ENCODE measurements at places on chromosomes 4 and X. TPM values are rescaled to one million over a fixed set of nuclear protein-coding genes. Genes with fewer than 3 reads are reported as not detected.

DNA sequence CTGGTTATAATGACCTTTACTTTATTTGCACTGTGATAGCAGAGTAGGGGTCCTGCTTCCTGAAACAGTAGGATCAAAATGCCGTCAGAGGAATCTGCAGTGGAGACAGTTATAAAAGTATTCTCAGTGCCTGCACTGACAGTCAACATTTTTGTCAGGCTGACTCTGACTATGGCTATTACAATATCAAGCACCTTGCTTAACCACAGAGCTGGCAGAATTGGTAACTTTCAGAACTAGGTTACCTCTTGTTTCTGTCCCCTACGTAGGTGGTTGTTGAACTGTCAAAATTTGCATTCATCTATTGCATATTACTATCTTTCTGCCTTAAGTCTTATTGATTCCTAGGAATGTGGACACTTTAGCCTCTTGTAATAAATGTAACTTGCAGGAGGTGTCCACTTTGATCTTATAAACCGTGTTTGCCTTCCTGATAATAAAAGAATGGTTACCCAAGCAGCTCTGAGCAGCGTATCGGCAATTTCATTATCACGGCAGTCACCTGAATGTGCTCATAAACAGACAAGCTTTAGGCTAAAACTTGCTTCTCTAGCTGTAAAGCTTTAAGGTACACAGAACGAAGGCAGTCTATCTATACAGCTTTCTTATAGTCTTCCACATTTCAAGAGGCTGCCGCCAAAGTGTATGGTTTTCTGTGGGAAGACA is 353.0 kb upstream of the GALNT7 start:
- no peak for DNase-seq

Gene CTAG2
- not detected for total RNA-seq

DNA sequence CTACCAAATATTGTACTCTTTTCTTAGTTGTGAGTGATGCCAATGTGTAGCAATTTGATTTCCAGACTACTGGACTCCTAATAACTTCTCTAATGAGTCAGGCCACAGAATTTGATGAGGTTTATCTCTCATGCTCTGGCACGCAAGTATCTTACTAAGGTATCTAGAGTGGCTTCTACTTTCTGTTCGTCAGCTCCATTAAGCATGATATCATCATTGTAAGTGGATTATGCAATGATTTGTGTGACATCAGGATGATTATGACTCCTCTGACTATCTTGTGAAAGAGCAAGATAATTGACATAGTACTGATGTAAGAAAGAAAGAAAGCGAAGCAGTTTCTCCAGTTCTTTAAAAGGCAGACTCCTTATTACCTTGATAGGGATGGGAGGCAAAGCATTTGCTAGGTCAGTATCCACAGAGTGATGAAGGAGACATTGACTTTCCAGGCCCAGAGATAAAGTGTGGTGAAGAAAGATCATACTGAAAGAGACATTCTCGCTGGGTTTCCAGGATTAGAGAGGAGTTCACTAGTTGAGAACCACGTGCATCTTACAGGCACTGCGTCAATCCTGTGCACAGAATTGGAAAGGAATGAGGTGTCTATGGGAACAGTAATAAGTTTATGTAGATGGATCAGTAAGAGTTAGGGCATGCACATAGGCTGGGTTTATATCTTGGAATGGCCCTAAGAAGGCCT is 161.9 kb upstream of the STK26 start:
- DNase-seq, result no peak

- DNase-seq, result no peak
These were observed 96.2 kb downstream of the SOWAHB start for GRCh38 chr4:76801621-76802235.

DNA sequence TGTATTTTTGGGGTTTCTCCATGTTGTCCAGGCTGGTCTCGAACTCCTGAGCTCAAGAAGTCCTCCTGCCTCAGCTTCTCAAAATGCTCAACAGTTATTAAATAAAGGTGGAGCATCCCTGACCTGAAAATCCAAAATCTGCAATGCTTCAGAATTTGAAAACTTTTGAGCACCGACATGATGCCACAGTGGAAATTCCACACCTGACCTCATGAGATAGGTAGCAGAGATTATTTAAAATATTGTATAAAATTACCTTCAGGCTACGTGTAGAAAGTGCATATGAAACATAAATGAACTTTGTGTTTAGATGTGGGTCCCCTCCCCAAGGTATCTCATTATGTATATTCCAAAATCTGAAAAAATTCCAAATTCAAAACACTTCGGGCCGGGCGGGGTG is 42.7 kb upstream of the PDGFRA start:
- DNase-seq, result no peak

Gene CTAG1A
- total RNA-seq, result not detected

GRCh38 chr4:151760002-151760401 is 805 bp downstream of the GATB start:
- no peak for DNase-seq

Gene MAGEA8
- not detected for total RNA-seq

Gene NFKB1
- 25.7 TPM for total RNA-seq

GRCh38 chrX:101744085-101744484 is 84.4 kb upstream of the ARMCX2 start:
- DNase-seq, result no peak

GRCh38 chrX:136867096-136867491 is 13.4 kb downstream of the RBMX start:
- DNase-seq, result no peak

DNA sequence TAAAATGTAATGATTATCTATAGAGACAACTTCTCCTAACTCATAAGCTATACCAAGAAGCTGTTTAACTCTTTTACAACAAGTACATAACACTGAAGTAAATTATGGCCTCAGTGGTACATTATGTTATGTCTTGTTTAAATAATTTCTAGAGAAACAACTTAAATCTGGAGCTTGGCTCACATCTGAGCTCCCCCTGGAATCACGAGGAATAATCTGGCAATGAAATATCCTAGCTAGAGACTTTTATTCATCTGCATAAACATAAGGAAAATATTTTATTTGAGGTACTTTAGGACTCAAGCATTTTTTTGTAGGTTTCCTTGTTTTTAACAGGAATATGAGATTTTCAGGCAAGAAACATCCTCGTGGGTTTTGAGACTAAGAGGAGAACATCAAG is 354.7 kb upstream of the SLC7A11 start:
- no peak for DNase-seq

Data from MG63 (cell line).